ENCODE measurements at places on chromosomes 11 and 22.

GRCh38 chr11:126307706-126308105 is 3.8 kb downstream of the DCPS start:
- peak; percentile 66 for DNase-seq

- peak; percentile 80 for DNase-seq
Measured at GRCh38 chr22:29306175-29306834, at the start of gene GAS2L1. TSS of gene GAS2L1 (plus strand) at chr22:29306650. CDS start at chr22:29308106, 1,456 bp downstream.

- peak; percentile 65 for DNase-seq
Measured at GRCh38 chr11:60786811-60787567, 1.9 kb downstream of the MS4A10 start.

GRCh38 chr11:125157118-125157733 is 7.3 kb upstream of the PKNOX2 start:
- no peak for DNase-seq

- no peak for DNase-seq
Measured at GRCh38 chr11:127733552-127733951, 733.0 kb upstream of the KIRREL3 start.
